ENCODE measurements at places on chromosomes 5 and 9. TPM values are rescaled to one million over a fixed set of nuclear protein-coding genes. Genes with fewer than 3 reads are reported as not detected.

- H3K27me3 ChIP-seq = no peaks in the 10 kb centered on the region
- H3K4me3 ChIP-seq = no peak overlapping the region
- H3K36me3 ChIP-seq = no peaks in the 10 kb centered on the region
- H3K27ac ChIP-seq = no peak overlapping the region
- no peaks in the 10 kb centered on the region for H3K4me1 ChIP-seq
- no peak for DNase-seq
These were observed 476.1 kb upstream of the PTPRD start for GRCh38 chr9:11088821-11089374.

DNA sequence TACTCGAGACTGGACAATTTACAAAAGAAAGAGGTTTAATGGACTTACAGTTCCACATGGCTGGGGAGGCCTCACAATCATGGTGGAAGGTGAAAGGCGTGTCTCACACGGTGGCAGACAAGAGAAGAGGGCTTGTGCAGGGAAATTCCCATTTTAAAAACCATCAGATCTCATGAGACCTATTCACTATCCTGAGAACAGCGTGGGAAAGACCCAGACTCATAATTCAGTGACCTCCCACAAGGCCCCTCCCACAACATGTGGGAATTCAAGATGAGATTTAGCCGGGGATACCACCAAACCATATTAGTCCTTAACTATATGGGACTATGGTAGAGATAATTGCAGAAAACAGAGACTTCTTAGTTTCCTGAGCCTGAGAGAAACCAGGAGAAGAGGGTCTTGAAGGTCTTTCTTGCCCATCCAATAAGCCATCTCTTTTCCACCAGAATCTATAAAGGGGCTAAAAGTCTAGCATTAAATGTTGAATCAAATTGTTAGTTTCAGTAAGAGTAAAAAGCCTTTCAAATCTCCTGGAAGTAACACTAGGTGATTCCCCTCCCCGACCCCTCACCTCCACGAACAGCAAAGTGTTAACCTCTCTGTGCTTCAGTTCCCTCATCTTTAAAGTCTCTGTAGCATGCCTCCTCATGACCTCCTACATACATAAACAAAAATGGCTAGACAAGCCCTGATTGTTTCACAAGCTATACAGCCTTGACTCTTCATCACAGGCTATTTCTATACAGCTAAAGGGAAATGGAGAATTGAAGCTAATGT lies 259.1 kb downstream of the TMEM167A start:
- no peak overlapping the region for H3K4me3 ChIP-seq
- DNase-seq = no peak
- H3K36me3 ChIP-seq = no peaks in the 10 kb centered on the region
- no peaks in the 10 kb centered on the region for H3K27me3 ChIP-seq
- no peaks in the 10 kb centered on the region for H3K4me1 ChIP-seq
- no peak overlapping the region for H3K27ac ChIP-seq

DNA sequence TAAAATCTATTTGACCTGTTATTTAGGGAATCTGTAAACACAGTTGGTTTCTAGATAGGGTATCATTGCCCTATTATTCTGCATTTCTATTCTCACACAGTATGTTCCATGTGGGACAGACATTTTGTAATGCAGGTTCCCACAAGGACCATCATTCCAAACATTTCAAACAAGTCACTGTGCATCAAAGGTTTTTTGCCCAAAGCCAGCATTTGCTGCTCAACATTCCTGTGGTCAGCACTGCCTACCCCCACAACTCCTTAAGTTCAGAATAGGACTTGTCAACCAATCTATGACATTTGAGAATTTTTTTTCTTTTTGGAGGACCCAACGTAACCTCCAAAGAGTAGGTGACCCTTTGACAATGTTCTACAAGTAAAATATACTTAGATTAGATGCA lies 95.7 kb downstream of the LPAR1 start:
- peak overlapping the region; percentile 43 for H3K27ac ChIP-seq
- peaks cover 91% of the 10 kb centered on the region for H3K4me1 ChIP-seq
- peak; percentile 42 for DNase-seq
- H3K4me3 ChIP-seq = peak overlapping the region; percentile 49
- peaks cover 85% of the 10 kb centered on the region for H3K36me3 ChIP-seq
- H3K27me3 ChIP-seq = no peaks in the 10 kb centered on the region

- H3K36me3 ChIP-seq = peaks cover 12% of the 10 kb centered on the region
- no peak for DNase-seq
These were observed 12.5 kb downstream of the GLIS3 start for GRCh38 chr9:4287386-4287785.

DNA sequence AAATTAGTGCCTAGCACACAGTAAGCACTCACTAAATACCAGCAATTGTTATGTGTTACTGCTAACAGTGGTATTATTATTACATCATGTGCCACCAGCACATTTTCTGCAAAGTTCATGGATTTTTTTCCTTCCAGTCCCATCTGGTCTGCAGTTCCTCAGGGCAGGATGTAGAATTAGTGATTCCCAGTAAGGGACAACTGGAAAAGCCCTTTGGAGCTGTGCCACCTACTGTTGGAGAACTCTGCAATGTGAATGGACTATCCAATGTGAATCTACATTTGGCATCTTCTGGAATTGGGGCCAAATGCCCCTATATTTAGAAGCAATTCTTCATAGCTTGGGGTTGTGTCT lies 154.0 kb downstream of the CDH6 start:
- DNase-seq = no peak
- H3K27me3 ChIP-seq = peaks cover 4% of the 10 kb centered on the region
- no peak overlapping the region for H3K4me3 ChIP-seq
- H3K36me3 ChIP-seq = 0 out of 2 replicates have a peak, but pooled peaks cover 4% of the 10 kb centered on the region
- peaks cover 21% of the 10 kb centered on the region for H3K4me1 ChIP-seq
- no peak overlapping the region for H3K27ac ChIP-seq

Gene SPINK6
- not detected for total RNA-seq

Gene P4HA2
- 146 TPM for total RNA-seq

- H3K27me3 ChIP-seq = no peaks in the 10 kb centered on the region
- H3K27ac ChIP-seq = no peak overlapping the region
- H3K36me3 ChIP-seq = peaks cover 10% of the 10 kb centered on the region
- H3K4me3 ChIP-seq = no peak overlapping the region
- H3K4me1 ChIP-seq = peaks cover 11% of the 10 kb centered on the region
These were observed 456.5 kb upstream of the CDH9 start for GRCh38 chr5:27494887-27495286.

- no peaks in the 10 kb centered on the region for H3K36me3 ChIP-seq
- no peak overlapping the region for H3K4me3 ChIP-seq
- no peak overlapping the region for H3K27ac ChIP-seq
These were observed 68.9 kb upstream of the TAF1L start for GRCh38 chr9:32704343-32704742.

Gene HAND1
- not detected for total RNA-seq

DNA sequence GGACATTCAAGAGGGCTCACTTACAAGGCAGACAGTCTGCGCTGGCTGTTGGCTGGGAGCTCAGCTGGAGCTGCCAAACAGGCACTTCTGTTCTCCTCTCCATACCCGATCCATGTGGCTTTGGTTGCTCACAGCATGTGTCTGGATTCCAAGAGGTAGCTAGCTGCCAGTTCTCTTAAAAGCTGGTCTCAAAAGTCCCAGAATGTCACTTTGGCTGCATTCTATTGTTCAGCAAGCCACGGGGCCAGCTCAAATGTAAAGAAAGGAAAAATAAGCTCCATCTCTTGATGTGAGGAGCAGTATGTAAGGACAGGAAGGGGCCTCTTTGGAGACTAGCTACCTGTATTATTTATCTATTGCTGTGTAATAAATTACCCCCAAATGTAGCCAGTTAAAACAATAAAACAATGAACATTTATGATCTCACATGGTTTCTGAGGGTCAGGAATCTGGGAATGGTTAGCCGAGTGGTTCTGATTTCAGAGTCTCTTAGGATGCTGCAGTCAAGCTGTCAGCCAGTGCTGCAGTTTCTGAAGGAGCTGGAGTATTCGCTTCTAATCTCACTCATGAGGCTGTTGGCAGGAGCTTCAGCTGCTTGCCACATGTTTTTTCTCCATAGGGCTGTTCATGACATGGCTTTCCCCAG lies 112.7 kb upstream of the CLINT1 start:
- H3K27me3 ChIP-seq = peaks cover 7% of the 10 kb centered on the region
- H3K27ac ChIP-seq = no peak overlapping the region
- no peak for DNase-seq
- H3K4me1 ChIP-seq = no peaks in the 10 kb centered on the region
- no peaks in the 10 kb centered on the region for H3K36me3 ChIP-seq

DNA sequence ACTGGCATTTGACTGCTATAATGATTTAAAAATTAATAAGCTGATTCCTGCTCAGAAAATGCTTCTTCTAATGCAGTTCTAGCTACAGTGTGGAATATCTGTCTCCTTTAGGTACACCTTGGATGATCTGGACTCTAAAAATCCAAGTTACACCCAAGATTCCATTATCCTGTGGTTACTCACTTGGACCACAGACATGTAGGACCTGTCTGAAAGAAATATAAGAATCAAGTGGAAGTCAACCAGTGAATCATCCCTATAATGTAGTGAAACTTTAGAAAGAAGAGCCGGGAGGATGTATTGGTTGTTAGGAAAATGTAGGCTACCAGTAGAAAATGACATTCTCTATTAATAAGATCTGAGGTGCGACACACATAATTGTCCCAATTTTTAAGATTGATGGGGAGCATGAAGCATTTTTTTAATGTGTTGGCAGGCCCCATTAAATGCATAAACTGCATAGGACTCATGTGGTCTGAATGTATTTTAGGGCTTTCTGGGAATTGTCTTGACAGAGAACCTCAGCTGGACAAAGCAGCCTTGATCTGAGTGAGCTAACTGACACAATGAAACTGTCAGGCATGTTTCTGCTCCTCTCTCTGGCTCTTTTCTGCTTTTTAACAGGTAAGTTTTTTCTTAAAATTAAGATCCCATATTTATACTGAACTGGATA lies at the start of gene SPINK6:
SPINK6 (plus strand) TSS at position 512 of the 673 bp plus-strand sequence; CDS start at position 567, 55 bp downstream.
- no peak within 1 kb of the TSS for H3K4me3 ChIP-seq
- no peaks in the 10 kb centered on the region for H3K36me3 ChIP-seq
- no peaks in the 10 kb centered on the region for H3K27me3 ChIP-seq
- no peak for DNase-seq

DNA sequence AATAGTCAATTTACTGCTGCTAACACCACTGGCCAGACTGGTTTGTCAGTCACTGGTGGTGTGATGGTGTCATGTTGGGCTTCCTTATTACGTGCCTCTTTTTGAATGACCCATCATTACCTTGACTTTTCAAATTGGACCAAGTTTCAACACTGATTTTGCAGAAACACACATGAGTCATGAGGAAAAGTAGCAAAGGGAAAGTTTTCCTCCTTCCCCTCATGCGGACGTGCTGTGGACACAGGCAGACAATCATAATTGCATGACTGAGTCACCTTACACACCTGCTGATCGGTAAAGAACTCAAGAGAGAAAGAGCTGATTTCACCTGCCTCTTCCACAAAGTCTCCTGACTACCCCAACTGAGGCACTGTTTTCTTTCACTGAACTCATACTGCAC lies 324.5 kb downstream of the ARRDC3 start:
- H3K27me3 ChIP-seq = peaks cover 7% of the 10 kb centered on the region
- H3K4me3 ChIP-seq = no peak overlapping the region
- no peaks in the 10 kb centered on the region for H3K36me3 ChIP-seq
- no peak overlapping the region for H3K27ac ChIP-seq
- no peak for DNase-seq

Gene GLIPR2
- total RNA-seq = 17.0 TPM

DNA sequence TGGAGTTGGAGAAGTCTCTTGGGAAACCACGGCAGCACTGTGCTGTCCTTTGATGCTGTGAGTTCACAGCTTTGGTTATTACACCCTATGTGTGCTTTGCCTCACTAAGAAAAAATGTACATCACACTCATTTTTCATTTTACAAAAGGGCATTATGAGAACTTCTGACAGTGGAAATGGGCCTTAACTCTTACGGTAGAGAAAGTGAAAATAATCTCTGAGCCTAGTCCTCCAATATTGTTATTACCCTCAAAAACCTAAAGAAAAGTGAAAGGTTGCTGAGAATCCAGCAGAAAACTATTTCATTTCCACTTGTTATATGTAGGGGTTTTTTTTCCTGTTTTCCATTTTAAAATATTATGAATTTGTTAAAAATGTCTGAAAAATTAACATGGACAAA lies 8.2 kb upstream of the OR13D1 start:
- no peak for DNase-seq
- H3K36me3 ChIP-seq = no peaks in the 10 kb centered on the region

Gene NIPAL4
- total RNA-seq = 0.14 TPM

GRCh38 chr9:3342159-3342777 lies 183.5 kb downstream of the RFX3 start:
- peak; percentile 21 for DNase-seq
- H3K27ac ChIP-seq = no peak overlapping the region
- peak overlapping the region; percentile 37 for H3K4me3 ChIP-seq
- H3K36me3 ChIP-seq = no peaks in the 10 kb centered on the region
- peaks cover 24% of the 10 kb centered on the region for H3K4me1 ChIP-seq

DNA sequence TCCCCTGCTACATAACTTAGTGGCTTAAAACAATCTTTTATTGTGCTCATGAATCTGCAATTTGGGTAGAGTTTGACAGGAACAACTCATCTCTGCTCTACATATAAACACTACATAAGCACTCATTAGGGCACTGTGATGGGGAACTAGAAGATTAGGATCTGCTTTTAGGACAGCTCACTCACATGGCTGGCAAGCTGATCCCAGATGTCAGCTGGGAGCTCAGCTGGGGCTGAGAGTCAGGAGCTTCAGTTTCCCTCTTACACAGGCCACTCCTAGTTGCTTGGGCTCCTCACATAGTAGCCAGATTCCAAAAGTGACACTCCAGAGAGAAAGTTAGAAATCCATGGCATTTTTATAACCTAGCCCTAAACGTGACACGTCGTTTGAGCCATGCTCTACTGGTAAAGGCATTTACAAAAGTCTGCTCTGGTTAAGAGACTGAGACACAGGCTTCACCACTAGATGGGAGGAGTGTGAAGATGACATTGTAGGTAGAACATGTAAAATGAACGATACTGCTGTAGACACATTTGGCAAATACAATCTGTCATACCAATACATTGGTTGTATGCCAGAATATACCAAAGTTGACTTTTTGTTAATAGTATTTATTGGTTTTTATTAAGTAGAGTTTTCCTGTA lies 23.6 kb downstream of the SCAI start:
- peak overlapping the region; percentile 86 for H3K27ac ChIP-seq
- DNase-seq = peak; percentile 74

- peak overlapping the region; percentile 8 for H3K27ac ChIP-seq
- 0 out of 2 replicates have a peak, but pooled peaks cover 3% of the 10 kb centered on the region for H3K27me3 ChIP-seq
- DNase-seq = no peak
- H3K4me1 ChIP-seq = peaks cover 53% of the 10 kb centered on the region
These were observed 72.2 kb downstream of the MED27 start for GRCh38 chr9:132007371-132008025.

DNA sequence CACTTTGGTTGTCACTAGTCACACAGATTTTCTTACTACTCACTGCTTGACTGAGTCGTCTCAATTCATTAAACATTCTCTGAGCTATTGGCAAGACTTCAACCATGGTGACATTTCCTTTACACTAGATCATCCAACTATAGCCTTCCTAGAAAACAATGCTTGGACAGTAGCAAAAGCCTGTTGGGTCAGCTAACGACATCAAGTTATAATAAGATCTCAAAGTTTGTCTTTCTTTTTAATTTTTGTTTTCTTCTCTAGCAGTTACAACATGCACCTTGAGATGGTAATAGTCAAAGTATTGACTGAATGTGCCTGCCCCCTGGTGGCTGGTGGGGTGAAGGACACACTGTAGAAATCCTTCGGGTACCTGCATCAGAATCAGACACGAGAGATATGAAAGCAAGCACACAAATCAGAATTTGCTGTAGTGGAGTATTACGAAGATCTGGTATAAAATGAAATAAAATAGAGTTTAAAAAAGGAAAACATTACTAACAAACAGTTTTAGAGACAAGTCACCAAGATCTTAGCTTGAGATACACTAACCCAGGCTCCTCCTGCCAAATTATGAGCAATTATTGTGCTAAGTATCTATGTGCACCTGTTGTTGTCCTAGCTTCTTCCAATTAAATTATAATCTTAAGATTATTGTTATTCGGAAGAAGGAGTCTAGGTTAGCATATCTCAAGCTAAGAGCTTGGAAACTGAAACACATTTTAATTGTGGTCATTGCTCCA lies 81.2 kb downstream of the ARL15 start:
- H3K27me3 ChIP-seq = no peaks in the 10 kb centered on the region
- H3K36me3 ChIP-seq = no peaks in the 10 kb centered on the region
- H3K4me1 ChIP-seq = peaks cover 14% of the 10 kb centered on the region

All from HFFc6 (cell line).